Fibroblast of villous mesenchyme (primary cell): ENCODE measurements at places on chromosomes 2 and 18. TPM values are rescaled to one million over a fixed set of nuclear protein-coding genes. Genes with fewer than 3 reads are reported as not detected.

DNA sequence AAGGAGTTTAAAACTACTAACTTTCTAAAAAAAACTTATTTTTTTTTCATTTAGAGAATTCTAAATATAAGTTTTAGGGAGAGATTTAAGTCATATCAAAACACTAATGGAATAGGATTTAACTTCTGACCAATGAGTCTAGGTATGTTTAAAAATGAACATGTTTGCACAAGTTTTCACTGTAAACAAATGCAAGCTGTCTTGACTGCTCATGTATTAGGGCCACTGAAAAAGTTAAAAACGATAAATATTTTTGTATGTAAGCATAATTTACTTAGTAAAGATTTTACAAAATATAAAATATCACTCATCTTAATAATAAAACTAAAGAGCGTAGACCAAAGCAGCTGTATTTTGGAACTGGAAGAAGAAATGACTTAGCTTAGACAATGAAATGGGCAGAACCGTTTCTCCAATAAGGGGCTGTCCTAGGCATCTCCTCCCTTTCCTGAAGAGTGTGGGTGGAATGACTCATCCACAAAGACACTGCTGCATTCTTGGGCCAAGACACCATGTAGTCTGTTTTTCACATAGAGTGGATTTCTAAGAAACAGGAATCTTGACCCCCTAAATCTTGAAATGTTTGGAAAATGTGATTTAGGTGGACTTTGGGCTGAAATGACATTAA, 118.8 kb downstream of the MEP1B start:
- peak; percentile 64 for DNase-seq

- DNase-seq, result no peak
Measured at GRCh38 chr18:68611311-68611710, 103.6 kb downstream of the TMX3 start.

Gene SLC4A3
- total RNA-seq, result 5.6 and 7.7 TPM in 2 replicates

GRCh38 chr2:15795426-15795825, 144.9 kb upstream of the MYCN start:
- no peak for DNase-seq

- no peak for DNase-seq
Measured at GRCh38 chr18:44388329-44388728, 292.4 kb upstream of the SETBP1 start.

DNA sequence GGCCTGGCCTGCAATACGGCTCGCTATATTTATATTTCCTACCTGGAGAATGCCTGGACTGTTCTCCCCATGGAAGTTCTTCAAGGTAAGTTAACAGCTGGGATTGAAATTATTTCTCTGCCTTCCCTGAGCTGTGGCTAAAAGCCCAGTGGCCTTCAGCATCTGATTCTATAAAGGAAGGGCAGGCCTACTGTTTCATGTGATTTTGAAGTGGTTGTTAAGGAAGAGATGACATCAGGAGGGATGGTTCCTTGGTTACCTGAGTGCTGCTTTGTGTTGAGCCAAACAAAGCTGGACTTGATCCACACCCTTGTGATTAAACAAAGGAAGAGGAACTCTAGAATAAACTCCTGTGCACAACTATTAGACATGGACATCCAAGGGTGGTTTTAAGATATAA, 61.6 kb downstream of the MFSD6 start:
- DNase-seq, result peak; percentile 57

Gene PTPN2
- total RNA-seq, result 19.3 and 31.1 TPM in 2 replicates

DNA sequence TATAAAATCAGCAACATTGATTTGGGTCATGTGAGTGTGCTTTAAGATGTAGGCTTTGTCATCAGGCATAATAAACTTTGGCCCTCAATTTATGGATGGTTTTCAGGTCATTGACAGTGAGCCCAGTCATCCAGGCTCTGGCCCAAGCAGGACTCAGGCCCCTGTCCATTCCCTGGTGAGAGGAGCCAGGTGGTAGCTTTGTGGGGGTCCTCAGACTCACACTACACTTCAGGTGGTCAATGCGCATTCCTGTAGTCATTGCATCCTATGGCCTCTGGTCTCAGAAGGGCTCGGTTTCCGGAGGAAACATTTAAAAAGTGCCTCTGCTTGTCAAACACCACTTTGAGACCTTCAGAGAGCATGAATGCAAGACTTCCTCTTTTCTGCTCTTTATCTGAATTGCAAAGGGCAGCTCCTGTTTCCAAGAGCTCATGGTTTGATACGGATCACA, 20.2 kb downstream of the LGALSL start:
- DNase-seq, result no peak

- no peak for DNase-seq
Measured at GRCh38 chr18:3225588-3225987, 5.8 kb upstream of the MYOM1 start.
